ENCODE measurements at places on chromosomes 7 and 10. TPM values are rescaled to one million over a fixed set of nuclear protein-coding genes. Genes with fewer than 3 reads are reported as not detected.
A peak's percentile ranks its signal among the peaks of the same experiment; 100 is the strongest.

- no peaks in the 10 kb centered on the region for H3K27me3 ChIP-seq
- DNase-seq: no peak
- no peaks in the 10 kb centered on the region for H3K4me1 ChIP-seq
- no peak overlapping the region for H3K27ac ChIP-seq
- no peaks in the 10 kb centered on the region for H3K36me3 ChIP-seq
- H3K4me3 ChIP-seq: no peak overlapping the region
These were observed 23.5 kb upstream of the GPR141 start for GRCh38 chr7:37659971-37660565.

DNA sequence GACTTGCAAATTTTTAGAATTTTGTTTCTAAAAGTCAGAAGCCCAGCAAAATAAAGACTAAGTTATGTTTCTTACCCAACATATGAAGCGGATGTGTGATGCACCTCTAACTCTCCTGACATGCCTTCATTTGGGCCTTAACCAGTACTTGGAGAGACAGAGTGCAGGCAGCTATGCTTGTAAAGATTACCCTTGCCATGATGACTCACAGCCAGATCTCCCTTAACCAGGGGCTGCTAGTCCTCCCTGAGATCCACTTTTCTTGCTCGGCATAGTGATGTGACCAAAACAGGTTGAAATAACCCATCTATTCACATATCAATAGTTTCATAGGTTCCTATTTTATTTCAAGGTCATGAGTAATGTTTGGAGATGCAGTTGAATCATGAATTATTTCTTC, 43.6 kb downstream of the PPP1R3A start:
- no peak for DNase-seq
- no peaks in the 10 kb centered on the region for H3K4me1 ChIP-seq
- no peak overlapping the region for H3K4me3 ChIP-seq
- no peaks in the 10 kb centered on the region for H3K27me3 ChIP-seq
- H3K36me3 ChIP-seq: no peaks in the 10 kb centered on the region
- no peak overlapping the region for H3K27ac ChIP-seq

GRCh38 chr7:114343949-114344708, 70.5 kb upstream of the FOXP2 start:
- no peak overlapping the region for H3K4me3 ChIP-seq
- no peaks in the 10 kb centered on the region for H3K36me3 ChIP-seq
- DNase-seq: no peak

DNA sequence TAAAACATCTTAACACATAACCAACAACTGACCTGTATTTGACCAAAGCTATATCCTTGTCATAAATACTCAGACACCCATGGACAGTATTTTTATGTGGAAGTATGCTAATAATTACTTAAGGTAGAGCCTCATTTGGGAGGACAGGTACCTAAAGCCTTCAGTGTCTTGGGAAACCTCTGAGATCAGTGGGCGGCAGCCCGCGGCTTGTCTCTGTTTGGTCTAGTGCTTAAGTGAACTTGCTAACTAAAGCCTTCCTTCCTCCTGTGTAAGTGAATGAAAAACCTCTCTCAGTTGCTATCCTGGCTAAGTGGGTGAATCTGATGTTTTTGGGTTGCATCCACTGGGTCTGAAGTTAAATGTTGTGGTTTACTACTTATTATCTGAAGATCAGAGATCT, 144.5 kb upstream of the AGR3 start:
- no peaks in the 10 kb centered on the region for H3K4me1 ChIP-seq
- no peaks in the 10 kb centered on the region for H3K27me3 ChIP-seq
- H3K4me3 ChIP-seq: no peak overlapping the region
- H3K36me3 ChIP-seq: no peaks in the 10 kb centered on the region
- H3K27ac ChIP-seq: no peak overlapping the region

GRCh38 chr7:76056241-76056640, 8.3 kb downstream of the MDH2 start:
- H3K27me3 ChIP-seq: no peaks in the 10 kb centered on the region
- peaks cover 4% of the 10 kb centered on the region for H3K4me1 ChIP-seq
- H3K36me3 ChIP-seq: peaks cover 35% of the 10 kb centered on the region
- no peak overlapping the region for H3K4me3 ChIP-seq
- DNase-seq: no peak
- H3K27ac ChIP-seq: no peak overlapping the region

GRCh38 chr7:143395187-143396149, 13.2 kb downstream of the EPHA1 start:
- no peaks in the 10 kb centered on the region for H3K36me3 ChIP-seq
- no peak overlapping the region for H3K4me3 ChIP-seq
- no peak overlapping the region for H3K27ac ChIP-seq
- DNase-seq: no peak
- H3K4me1 ChIP-seq: peaks cover 10% of the 10 kb centered on the region

GRCh38 chr7:22998519-22998896, 15.4 kb downstream of the HYCC1 start:
- no peak for DNase-seq
- H3K4me1 ChIP-seq: no peaks in the 10 kb centered on the region
- H3K4me3 ChIP-seq: no peak overlapping the region
- H3K27ac ChIP-seq: no peak overlapping the region
- H3K36me3 ChIP-seq: no peaks in the 10 kb centered on the region

GRCh38 chr7:37832194-37832593, 16.2 kb upstream of the NME8 start:
- H3K27ac ChIP-seq: no peak overlapping the region
- peaks cover 11% of the 10 kb centered on the region for H3K4me1 ChIP-seq
- no peak overlapping the region for H3K4me3 ChIP-seq
- H3K36me3 ChIP-seq: no peaks in the 10 kb centered on the region
- peak; percentile 89 for DNase-seq
- H3K27me3 ChIP-seq: no peaks in the 10 kb centered on the region

- H3K36me3 ChIP-seq: no peaks in the 10 kb centered on the region
- H3K27me3 ChIP-seq: no peaks in the 10 kb centered on the region
- no peak overlapping the region for H3K4me3 ChIP-seq
- H3K4me1 ChIP-seq: no peaks in the 10 kb centered on the region
- DNase-seq: no peak
These were observed 304.0 kb downstream of the ZEB1 start for GRCh38 chr10:31622978-31623377.

- H3K4me3 ChIP-seq: no peak overlapping the region
- H3K4me1 ChIP-seq: peaks cover 11% of the 10 kb centered on the region
- DNase-seq: no peak
- H3K27me3 ChIP-seq: no peaks in the 10 kb centered on the region
- peaks cover 52% of the 10 kb centered on the region for H3K36me3 ChIP-seq
- H3K27ac ChIP-seq: no peak overlapping the region
These were observed 2.9 kb downstream of the ZSCAN25 start for GRCh38 chr7:99619571-99620130.

DNA sequence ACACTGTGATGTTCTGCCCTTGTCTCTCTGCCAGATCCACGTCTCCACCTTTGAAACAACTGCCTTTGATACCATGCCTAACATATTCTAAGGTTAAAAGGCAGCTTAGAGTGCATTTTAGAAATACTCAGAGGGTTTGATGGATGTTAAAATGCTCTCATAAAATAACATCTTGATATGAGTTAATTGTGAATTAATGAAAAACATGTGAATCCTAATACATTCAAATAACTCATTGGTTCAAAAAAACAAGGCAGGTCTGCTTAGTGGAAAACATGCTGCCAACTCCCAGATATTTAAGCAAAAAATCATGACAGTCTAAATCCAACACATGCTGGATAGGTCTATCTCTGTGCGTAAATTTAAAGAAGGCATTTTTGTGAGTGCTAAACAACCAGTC, 291.8 kb downstream of the AHR start:
- no peak for DNase-seq
- no peaks in the 10 kb centered on the region for H3K27me3 ChIP-seq
- H3K4me1 ChIP-seq: no peaks in the 10 kb centered on the region
- no peak overlapping the region for H3K27ac ChIP-seq
- H3K36me3 ChIP-seq: no peaks in the 10 kb centered on the region

DNA sequence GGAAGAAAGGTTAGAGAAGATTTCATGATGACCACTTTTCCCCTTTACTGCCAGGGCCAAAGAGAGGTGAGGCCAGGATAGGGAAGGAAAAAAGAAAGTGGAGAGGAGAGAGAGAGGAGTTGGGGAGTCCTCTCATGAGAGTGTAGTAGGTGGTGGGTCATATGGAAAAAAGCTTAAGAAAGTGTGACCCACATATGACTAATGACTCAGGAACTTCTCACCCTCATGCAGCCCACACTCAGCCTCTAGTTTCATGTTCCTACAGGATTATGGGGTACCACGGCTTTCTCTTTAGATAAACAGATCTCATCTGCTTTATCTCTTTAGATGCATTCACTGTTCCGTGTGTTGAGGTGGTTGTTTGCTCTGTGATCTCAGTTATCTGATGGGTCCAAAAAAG, 462.5 kb upstream of the IGFBP3 start:
- H3K27ac ChIP-seq: no peak overlapping the region
- H3K4me1 ChIP-seq: no peaks in the 10 kb centered on the region
- H3K36me3 ChIP-seq: no peaks in the 10 kb centered on the region
- no peaks in the 10 kb centered on the region for H3K27me3 ChIP-seq
- no peak for DNase-seq

GRCh38 chr10:25888627-25889026, 45.4 kb upstream of the MYO3A start:
- no peak overlapping the region for H3K4me3 ChIP-seq
- H3K27ac ChIP-seq: no peak overlapping the region
- no peaks in the 10 kb centered on the region for H3K27me3 ChIP-seq
- no peak for DNase-seq
- no peaks in the 10 kb centered on the region for H3K4me1 ChIP-seq
- no peaks in the 10 kb centered on the region for H3K36me3 ChIP-seq

- peak; percentile 98 for DNase-seq
- no peak overlapping the region for H3K4me3 ChIP-seq
- H3K4me1 ChIP-seq: peaks cover 32% of the 10 kb centered on the region
These were observed 39.1 kb upstream of the ABLIM1 start for GRCh38 chr10:114697061-114697598.

DNA sequence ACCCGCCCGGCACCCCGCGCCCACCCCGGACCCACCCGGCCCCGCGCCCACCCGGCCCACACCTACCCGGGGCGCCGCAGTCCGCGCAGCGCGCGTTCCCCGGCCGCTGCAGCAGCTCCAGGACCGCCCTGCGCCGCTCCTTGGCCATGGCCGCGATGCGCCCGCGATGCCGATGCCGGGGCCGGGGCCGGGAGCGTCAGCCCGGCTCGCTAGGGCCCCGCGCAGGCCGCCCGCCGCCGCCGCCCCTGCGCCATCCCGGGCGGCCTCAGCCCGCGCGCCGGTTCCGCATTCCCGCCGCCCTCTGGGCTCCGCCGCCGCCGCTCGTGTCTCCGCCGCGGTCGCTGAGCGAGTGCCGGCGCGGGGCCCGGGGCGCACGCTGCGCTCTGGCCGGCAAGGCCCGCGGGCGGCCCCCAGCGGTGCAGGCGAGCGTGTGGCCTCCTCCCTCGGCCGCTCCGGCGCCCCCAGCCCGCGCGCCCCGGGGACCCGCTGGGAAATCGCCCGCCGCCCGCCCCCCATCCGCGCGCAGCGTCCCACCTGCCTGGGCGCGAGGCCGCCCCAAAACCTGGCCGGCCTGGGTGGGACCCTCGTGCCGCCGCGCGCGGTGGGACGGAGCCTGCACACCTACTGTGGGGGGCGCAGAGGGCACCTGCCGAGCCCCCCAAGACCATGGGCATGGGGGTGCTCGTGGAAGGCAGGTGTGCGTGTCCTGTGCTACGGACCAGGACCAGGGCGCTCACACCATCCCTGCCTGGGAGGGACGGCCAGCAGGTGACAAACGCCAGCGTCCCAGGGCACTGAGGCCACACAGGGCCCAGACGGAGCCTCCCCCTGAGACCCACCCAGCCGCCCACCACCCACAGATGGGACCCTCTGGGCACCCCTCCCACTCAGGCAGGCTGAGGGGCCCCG, at the start of gene ADAP1:
Gene ADAP1 (minus strand): TSS at position 351 of the 909 bp plus-strand sequence. CDS start 203 bp downstream, at position 148.
- DNase-seq: peak; percentile 55
- H3K4me3 ChIP-seq: peak within 1 kb of the TSS; percentile 37
- peaks cover 7% of the 10 kb centered on the region for H3K4me1 ChIP-seq

GRCh38 chr10:4918236-4918635, 45.0 kb upstream of the AKR1C1 start:
- no peak overlapping the region for H3K4me3 ChIP-seq
- no peaks in the 10 kb centered on the region for H3K36me3 ChIP-seq
- no peaks in the 10 kb centered on the region for H3K4me1 ChIP-seq
- H3K27me3 ChIP-seq: no peaks in the 10 kb centered on the region

DNA sequence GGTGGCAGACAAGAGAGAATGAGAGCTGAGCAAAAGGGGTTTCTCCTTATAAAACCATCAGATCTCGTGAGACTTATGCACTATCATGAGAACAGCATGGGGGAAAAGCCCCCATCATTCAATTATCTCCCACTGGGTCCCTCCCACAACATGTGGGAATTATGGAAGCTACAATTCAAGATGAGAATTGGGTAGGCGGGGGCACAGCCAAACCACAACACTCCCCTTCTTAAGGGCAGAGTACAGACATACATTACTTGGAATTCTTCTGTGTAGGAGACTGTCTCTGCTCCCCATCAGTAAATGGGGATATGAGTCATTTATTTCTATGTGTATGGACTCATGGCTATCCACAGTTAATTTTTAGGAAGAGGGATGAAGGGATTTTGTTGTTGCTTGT, 31.2 kb downstream of the FAM171A1 start:
- no peak overlapping the region for H3K27ac ChIP-seq
- H3K4me1 ChIP-seq: no peaks in the 10 kb centered on the region
- H3K27me3 ChIP-seq: no peaks in the 10 kb centered on the region
- no peaks in the 10 kb centered on the region for H3K36me3 ChIP-seq
- DNase-seq: no peak

DNA sequence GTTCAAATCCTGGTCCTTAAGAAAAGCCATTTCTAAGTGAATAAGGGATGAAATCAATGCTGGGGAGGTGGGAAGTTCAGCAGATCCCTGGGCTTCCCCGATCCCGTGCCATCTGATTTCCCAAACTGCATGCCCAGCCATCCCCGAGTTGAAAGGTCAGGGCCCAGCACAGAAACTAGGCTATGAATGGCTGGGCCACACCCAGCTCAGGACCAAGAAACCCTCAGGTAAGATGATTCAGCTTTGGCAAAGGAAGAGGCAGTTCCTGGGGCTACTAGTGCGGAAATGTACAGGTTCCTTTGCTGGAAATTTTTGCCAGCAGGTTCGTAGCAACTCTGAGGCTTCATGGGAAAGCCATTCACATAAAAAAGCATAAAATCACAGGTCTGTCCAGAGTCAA, 182.7 kb downstream of the FAM107B start:
- H3K36me3 ChIP-seq: no peaks in the 10 kb centered on the region
- no peaks in the 10 kb centered on the region for H3K27me3 ChIP-seq
- H3K4me1 ChIP-seq: no peaks in the 10 kb centered on the region
- H3K27ac ChIP-seq: no peak overlapping the region

ITIH2 gene
- not detected for total RNA-seq

ZNF365 gene
- total RNA-seq: not detected

ITGA8 gene
- total RNA-seq: 14.8 TPM

PRKG1 gene
- total RNA-seq: 26.5 TPM

SH2B2 gene
- total RNA-seq: 19.3 TPM

CNNM1 gene
- total RNA-seq: 0.44 TPM

HECW1 gene
- total RNA-seq: 4.7 TPM
